ENCODE measurements at places on chromosomes 1 and 21.

DNA sequence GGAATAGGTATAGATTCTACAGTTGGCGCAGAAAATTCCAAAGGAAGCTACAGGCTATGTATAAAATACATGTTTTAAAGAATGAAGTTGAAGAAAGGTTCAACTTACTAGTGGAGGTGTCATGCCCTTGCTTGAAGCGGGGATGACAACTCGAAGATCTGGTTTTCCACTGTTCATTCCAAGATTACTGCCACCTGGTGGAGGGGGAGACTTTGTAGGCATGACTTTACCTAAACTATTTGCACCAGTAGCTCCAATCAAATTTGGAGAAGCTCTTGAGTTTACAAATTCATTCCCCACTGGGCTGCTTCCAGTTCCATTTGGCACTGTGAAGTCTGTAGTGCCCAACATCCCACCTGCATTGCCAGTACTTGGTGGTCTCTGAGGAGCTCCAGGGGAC is 81.7 kb downstream of the AXDND1 start:
- no peak for DNase-seq

DNA sequence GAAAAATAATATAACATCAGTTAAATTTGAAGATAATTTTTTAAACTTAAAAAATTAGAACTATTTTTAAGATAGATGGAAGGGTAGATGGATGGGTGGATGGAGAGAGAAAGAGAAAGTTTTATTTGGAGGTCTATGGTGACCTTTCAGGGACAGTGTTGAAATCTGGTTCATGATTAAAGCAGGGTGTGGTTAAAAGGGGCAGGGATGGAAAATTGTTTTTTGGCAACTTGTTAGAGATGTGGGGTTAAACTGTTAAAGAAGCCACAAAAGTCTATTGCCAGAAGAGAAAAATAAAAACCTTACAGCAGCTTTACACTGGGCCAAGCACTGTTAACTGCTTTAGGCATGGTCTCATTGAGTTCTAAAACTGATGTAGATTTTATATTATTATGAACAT is 134.9 kb upstream of the GORAB start:
- no peak for DNase-seq

DNA sequence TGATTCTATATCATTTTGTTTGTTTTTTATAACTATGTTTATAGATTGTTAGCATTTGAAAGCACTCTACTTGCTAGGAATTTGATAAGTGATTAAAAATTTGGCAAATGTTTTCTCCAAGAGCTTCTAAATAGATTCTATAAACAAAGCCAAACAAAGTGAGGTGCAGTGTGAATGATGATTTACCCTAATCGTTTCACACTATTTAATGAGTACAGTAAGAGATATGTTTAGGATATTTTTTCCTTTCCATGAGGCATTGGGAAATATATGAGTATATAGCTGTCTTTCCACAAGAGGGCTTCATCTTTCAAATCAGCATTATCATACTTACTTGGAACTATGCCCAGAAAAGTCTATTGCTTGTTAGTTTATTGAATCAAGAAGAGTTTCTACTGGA is 277.0 kb upstream of the BRINP3 start:
- DNase-seq = peak; percentile 34

- DNase-seq = no peak
Measured at GRCh38 chr21:27206368-27206982, 239.6 kb upstream of the ADAMTS5 start.

- peak; percentile 77 for DNase-seq
Measured at GRCh38 chr1:145891143-145891542, 5.5 kb upstream of the ANKRD35 start.

DNA sequence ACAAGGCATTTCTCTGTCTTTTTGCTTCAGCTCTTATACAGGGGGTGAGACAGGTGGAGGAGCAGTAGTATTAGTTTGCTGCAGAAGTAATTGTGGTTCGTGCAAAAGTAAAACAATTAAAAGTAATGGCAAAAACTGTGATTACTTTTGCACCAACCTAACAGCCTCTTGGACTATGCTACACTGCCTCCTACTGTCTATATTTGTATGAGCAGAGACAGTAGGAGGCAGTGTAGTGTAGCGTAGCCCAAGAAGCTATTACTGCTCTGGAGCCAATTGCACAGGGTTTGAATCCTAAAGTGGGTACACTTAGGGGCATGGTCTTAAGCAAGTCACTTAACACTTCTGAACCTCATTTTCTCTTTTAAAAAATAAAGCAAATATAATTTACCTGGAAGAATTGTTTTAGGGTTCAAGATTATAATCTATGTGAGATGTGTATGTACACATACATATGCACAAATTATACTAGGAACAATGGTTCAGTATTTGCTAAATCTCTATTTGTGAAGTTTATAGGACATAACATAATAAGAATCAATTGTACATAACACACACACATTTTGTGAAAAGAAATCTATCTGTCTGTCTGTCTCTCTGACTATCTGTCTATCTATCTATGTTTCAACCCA is 103.8 kb downstream of the BRINP3 start:
- no peak for DNase-seq

- DNase-seq = no peak
Measured at GRCh38 chr1:185559684-185560331, 174.4 kb upstream of the HMCN1 start.

- no peak for DNase-seq
Measured at GRCh38 chr1:30845904-30846290, 62.7 kb downstream of the SDC3 start.

DNA sequence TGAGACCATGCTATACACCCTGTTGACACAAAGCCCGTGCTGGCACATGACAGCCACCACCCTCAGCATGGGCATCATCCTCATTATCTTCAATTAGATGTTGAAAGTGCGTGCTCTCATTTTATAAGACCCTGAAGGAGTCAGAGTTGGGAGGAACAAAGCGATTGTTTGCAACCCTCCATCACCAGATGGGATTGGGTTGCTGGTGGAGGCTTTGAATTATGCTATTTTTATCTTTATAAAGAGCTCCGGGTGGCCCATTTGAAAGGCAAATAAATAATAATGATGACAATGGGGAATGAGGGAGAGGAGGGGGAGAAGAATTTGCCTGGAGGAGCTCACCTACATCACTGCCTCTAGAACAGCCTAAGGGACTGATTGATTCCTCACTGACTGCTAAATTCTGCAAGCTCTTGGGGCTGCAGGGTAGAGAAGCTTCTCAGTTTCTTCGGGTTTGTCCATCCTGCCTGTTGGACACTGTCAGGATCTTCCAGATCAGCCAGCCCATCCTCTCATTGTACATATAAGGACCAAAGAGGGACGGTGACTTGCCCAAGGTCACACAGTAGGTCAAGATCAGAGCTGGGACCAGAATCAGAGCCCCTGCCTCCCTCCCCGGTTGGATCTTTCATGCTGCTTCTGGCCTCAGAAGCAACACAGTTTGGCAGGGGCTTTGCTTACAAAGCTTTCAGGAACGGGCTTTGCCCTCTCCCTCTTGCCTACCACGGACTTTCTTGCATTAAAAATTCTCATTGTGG is 130.9 kb upstream of the ZBTB40 start:
- DNase-seq = no peak
